NCI-H748 treated with DMSO at 0.1 percent for 48 hours (cell line): ENCODE measurements at places on chromosomes 1 and 21.

GRCh38 chr1:29736582-29737188 lies 500.4 kb downstream of the PTPRU start:
- no peak for DNase-seq

DNA sequence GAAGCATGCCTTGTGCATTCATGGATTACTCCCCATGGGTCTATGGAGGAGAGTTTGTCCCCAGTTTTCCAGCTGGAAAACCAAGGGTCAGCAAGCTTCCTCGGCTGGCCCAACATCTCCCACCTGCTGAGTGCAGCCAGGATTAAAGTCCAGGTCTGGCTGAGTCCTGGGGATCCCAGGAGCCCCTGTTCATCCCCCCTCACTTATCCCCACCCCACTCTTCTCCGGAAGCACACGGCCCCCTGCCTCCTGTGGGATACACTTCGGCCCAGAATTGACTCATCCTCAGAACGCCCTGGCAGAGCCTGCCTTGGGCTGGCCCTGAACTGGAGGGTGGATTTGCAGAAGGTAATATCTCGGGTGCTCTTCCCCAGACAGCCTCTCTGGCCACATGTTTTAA lies 276.1 kb downstream of the NPHP4 start:
- no peak for DNase-seq

DNA sequence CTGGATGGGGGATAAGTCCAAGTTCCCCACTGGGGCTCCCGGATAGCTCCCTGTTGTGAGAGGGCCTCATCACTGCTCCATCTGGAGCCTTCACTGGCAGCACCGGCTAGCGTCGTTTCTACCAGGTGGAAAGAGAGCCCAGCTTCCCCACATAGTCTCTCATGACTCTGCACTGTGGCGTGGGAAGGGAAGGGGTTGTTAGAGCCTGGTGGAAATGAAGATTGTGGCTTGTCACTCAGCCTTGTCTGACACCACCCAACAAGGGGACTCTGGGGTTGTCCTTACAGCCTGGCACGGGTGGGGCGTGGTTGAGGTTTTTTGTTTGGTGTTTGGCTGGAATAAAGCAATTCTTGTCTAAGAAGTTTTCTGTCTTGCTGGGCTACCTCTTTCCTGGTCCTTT lies 94.6 kb downstream of the ADARB1 start:
- no peak for DNase-seq

DNA sequence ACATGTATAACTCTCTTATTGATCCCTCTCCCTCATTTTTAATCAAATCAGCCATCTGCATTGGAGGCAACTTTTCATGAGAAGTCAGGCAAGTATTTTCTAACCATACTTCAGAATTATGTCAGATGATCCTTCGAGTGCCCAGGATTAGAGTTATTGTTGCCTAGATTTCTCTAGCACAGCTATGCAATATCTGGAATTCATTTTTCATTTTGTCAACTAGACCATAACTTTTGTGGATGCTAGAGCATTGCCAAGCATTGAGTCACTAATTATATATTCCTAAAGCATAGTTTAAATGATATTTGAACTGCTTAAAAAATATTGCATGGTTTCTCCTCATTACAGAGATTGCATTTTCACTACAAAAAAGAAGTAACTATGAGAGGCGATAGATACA lies 21.2 kb downstream of the HFM1 start:
- DNase-seq, result no peak

- no peak for DNase-seq
Measured at GRCh38 chr1:233227930-233228465, 67.5 kb downstream of the PCNX2 start.

DNA sequence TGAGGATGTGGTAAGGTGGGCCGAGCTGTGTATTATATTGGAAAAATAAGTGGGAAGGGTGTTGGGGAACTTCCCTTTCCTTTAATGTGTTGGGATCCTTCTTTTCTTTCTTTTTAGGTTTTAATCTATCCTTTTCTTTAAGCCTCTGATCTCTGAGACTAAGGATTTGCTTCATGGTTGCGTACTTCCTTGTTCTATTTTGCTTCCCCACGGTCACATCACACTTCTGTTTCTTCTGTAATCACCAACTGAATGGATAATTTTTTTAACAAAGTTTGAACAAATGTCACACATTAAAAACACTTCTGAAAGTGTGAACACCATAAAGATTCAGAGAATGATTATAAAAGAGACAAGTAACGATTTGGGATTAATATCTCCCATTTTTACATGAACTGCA lies 17.4 kb downstream of the DMRTA2 start:
- DNase-seq, result no peak

GRCh38 chr1:165353731-165354671 lies 2.5 kb downstream of the LMX1A start:
- DNase-seq, result no peak

GRCh38 chr1:166859597-166859996 lies 16.5 kb downstream of the TADA1 start:
- DNase-seq, result no peak

DNA sequence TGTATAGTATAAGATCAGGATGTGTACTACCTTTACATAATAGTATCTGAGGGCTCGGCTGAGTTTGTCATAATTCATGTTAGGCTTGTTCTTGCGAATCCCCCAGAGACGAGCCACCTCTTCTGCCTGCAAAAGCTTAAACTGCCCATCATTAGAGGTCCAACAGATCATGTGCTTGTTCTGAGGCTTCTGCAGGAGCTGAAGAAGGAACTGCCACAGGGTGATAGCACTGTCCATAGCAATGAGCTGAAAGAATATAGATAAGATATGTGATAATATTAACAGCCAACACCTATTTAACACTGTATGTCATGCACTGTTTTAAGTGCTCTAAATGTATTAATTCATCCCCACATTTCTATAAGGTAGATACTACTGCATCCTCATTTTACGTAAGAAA lies 8.2 kb downstream of the ELK4 start:
- DNase-seq, result no peak

- DNase-seq, result no peak
Measured at GRCh38 chr1:31102501-31102950, 37.0 kb upstream of the PUM1 start.

- DNase-seq, result no peak
Measured at GRCh38 chr1:147811751-147812150, 51.3 kb upstream of the GJA5 start.
